ENCODE measurements at places on chromosomes 3 and 15.

DNA sequence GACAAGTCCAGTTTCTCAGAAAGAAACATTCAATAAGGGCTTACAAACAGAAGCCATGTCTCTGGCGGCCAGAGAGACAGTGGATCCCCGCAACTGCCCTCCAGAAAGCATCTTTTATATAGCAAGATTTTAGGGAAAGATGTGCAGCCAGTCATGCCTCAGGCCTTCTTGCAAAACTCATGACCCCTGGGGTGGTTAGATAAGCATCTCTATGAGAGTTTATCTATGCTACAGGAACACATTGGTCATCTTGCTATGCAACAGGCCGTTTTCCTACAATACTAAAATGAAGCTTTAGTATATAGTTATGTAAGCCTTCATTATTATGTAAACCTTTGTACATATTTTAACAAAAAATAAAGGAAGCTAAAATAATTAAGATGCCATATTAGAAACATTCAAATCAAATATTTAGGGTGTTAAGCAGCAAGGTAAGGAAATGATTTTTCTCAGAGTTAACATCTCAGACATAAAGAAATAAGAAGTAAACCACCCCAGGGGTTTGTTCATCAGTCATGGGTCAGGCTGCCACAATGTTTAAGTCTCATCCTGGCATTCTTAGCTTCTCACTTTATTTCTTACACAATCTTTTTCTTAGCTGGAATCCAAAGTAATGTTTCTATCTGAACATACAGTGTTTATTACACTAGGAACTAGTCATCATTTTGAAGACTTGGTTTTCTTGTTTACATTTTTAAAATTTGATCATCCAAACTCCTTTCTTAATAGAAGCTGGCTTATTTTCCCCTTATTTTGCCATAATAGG is 6.3 kb upstream of the FSIP1 start:
- DNase-seq = no peak

- DNase-seq = no peak
These were observed 528.1 kb upstream of the MCTP2 start for GRCh38 chr15:93703092-93703739.

GRCh38 chr3:98901119-98901391 is 440 bp downstream of the DCBLD2 start:
- peak; percentile 1 for DNase-seq

- DNase-seq = no peak
These were observed 41.0 kb upstream of the MANF start for GRCh38 chr3:51343918-51344687.

DNA sequence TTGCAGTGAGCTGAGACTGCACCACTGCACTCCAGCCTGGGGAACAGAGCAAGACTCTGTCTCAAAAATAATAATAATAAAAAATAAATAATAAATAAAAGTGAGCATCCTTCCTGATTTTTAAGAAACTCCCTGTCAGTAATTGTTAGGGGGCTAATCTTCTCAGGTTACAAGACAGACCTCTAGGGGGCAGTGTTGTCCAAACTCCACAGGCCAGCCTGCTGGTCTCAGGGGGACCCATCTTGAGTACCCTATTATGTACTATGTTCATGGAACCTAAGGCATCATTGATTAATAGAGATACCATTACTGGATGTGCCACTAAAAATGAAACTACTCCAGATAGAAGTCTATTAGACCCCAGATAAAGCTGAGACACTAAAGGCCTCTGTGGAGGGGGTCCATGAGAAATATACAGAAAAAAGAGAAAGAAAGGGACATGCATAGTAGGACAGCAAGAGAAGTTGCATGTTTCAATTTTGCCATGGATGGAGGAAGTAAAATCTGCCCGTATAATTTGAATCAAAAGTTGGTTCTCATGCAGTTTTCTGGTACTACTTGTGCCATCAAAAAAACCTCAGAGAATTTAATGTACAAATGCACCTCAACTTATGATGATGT is 85.5 kb upstream of the CDV3 start:
- peak; percentile 19 for DNase-seq

DNA sequence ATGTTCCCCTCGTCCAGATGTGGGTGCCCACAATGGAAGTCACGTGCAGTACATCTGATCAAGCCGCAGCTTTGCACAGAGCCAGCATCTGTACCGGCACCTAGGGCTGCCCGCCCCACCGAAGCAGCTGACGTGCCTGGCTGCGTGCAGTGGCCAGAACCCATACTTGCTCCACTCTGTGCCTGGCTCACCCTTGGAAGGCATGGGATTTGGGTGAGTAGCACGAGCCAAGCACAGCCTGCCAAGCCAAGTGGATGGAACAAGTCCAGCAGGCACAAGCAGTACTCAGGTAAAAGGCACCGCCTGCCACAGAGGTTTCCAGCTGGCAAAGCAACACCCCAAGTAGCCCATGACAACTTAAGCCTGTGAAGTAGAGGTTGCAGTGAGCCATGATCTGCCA is 261.3 kb downstream of the TBC1D5 start:
- no peak for DNase-seq

DNA sequence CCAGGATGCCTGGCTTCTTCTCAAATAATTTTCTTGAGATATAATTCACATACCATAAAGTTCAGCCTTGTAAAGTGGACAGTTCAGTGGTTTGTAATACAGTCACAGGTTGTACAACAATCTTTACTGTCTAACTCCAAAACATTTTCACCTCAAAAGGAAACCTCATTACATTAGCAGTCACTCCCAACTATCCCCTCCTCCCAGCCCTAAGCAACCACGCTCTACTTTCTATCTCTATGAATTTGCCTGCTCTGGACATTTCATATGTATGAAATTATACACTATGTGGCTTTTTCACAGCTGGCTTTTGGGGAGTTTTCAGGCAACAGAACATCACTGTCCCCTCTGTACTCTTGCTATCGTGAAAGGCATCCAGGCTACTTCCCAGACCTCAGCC is 17.5 kb downstream of the TGM5 start:
- DNase-seq = no peak

Data from activated CD4-positive, CD25-positive, alpha-beta regulatory T cell (primary cell).